ENCODE measurements at places on chromosomes 2 and 18.

- no peak for DNase-seq
These were observed 33.2 kb downstream of the PTPN4 start for GRCh38 chr2:119792907-119793312.

GRCh38 chr2:175101514-175101913 lies 66.5 kb downstream of the ATF2 start:
- no peak for DNase-seq

DNA sequence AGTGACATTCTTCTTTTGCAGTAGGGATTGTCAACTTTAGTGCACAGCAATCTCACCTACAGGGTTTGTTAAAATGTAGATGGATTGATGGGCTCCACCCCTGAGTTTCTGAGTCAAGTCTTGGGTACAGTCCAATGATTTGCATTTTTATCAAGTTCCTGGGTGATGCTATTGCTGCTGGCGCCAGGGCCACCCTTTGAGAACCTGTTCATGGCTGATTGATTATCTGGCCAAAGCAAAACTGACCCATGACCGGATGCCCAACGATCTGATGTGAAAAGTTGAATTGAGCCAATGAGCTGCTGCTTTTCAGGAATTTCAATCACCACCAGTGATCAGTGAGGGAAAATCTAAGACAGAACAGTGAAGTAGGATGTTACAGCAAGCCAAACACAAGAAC lies 675.3 kb downstream of the TMEM182 start:
- no peak for DNase-seq

GRCh38 chr2:33488715-33489540 lies 12.5 kb downstream of the RASGRP3 start:
- no peak for DNase-seq

GRCh38 chr2:2827761-2828221 lies 496.7 kb upstream of the MYT1L start:
- DNase-seq: no peak

- no peak for DNase-seq
These were observed 13.9 kb upstream of the DNPEP start for GRCh38 chr2:219401606-219402005.

DNA sequence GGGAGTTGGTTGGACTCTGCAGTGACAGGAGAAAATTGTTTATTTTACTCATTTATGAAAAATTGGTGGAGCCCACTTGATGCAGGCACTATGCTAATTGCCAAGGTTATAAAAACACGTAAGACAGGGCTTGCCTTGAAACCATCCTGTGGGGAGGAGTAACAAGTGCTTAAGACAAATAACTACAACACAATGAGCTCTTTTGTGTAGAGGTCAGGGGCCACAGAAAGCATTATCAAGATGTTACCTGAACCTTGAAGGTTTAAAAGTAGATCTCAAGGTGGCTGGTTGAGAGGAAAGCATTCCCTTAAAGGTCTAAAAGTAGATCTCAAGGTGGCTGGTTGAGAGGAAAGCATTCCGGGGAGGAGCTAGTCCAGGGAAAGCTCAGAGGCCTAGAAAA lies 381.8 kb upstream of the POU3F3 start:
- DNase-seq: no peak

GRCh38 chr18:2894131-2894840 lies 47.5 kb downstream of the EMILIN2 start:
- DNase-seq: no peak

GRCh38 chr18:75660932-75661331 lies 233.4 kb upstream of the SMIM21 start:
- no peak for DNase-seq

DNA sequence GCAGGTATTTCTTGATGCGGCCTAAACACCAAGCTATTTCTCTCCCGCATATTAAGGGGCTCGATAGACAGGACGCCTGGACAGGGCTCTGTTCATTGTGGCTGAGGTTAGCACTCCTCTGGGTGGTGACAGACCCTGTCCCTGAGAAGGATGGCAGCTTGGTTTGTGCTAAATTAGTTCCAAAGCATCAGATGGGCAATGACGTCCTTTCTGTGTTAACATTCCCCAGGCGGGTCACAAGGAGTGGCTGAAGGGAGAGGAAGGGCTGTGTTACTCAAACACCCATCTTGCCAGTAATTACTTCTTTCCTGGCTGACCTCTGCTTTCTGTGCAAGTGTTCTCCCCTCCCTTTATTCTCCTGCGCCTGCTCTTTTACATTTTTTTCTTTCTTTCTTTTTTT lies 75.0 kb downstream of the TMEM247 start:
- no peak for DNase-seq

DNA sequence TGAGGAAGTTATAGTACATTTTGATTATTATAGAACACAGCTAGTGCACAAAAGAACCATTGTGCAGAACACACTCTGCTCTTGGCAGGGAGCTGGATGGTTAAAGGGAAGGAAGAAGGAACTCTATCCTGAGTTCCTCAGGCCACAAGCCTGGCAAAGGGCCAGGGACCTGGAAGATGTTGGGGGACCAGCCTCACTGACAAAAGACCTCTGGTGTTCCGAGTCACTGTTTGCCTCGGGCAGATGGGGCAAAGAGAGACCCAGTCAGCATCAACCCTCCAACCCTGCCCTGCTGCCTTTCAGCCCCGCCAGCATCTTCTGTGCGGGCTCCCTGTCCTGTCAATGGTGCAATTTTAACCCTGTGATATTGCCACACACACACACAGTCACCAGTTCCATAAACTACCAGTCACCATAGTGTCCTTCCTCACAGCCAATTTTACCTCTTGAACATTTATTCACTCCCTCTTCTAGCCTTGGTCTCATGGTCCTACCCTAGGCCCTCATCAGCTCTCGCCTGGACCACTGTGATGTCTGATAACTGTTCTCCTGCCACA lies 21.9 kb downstream of the NEMP2 start:
- DNase-seq: no peak

DNA sequence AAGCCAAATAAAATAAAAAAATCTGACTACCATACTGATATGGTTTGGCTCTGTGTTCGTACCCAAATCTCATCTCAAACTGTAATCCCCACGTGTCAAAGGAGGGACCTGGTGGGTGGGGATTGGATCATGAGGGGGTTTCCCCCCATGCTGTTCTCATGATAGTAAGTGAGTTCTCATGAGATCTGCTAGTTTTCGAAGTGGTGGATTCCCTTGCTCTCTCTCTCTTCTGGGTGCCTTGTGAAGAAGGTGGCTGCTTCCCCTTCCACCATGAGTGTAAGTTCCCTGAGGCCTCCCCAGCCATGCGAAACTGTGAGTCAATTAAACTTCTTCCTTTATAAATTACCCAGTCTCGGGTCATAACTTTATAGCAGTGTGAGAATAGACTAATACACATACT lies 123.8 kb upstream of the WDSUB1 start:
- no peak for DNase-seq

GRCh38 chr2:46769809-46770208 lies 145.8 kb downstream of the MCFD2 start:
- no peak for DNase-seq

GRCh38 chr2:133884739-133885381 lies 316.6 kb upstream of the NCKAP5 start:
- DNase-seq: no peak

DNA sequence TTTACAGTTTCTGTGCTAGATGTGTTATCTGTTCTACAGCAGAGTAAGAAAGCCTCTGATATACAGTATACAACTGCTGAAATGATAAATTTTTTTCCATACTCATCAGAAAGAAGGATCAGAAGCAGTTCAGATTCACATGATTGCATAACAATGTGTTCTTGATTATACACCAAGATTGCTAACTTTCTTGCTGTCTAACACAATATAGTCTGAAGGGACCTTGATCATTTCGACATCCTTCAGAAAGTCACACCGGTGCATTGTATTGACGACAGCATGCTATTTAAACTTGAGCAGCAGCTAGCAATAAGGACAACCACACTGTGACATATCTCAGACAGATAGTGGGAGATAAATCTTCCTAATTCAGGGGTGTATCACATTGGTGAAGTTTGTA lies 127.2 kb downstream of the PDE1A start:
- DNase-seq: no peak

DNA sequence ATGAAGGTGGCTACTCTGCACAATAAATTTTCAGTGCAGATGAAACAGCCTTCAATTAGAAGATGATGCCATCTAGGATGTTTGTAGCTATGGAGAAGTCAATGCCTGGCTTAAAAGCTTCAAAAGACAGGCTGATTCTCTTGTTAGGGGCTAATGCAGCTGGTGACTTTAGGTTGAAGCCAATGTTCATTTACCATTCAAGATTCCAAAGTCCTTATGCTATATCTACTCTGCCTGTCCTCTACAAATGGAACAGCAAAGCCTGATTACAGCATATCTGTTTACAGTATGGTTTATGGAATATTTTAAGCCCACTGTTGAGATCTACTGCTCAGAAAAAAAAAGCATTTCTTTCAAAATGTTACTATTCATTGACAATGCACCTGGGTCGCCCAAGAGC lies 15.8 kb downstream of the TGFA start:
- no peak for DNase-seq

GRCh38 chr2:51484605-51485004 lies 452.7 kb upstream of the NRXN1 start:
- DNase-seq: no peak

GRCh38 chr18:39487932-39488331 lies 1922.3 kb upstream of the CELF4 start:
- no peak for DNase-seq

DNA sequence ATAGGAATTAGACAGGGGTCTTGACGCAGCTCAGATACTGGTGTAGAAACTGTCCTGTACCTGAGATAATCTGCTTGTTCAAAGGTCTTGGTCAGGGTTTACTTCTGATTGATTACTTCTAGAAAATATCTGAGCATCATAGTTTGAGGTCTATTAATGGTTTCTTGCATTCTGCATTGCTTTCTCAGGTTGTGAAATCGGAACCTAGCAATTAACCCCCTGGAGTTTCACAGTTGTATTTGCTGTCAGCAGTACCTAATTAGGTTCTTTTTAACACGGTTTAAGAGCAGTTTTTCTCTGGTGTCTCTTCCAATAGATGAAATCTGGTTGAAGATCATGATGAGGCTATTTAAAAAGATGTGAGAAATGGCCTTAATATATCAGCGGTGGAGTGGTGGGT lies 428.6 kb upstream of the SYT4 start:
- DNase-seq: no peak

- DNase-seq: no peak
These were observed 643.1 kb downstream of the CNTNAP5 start for GRCh38 chr2:124668161-124668560.

DNA sequence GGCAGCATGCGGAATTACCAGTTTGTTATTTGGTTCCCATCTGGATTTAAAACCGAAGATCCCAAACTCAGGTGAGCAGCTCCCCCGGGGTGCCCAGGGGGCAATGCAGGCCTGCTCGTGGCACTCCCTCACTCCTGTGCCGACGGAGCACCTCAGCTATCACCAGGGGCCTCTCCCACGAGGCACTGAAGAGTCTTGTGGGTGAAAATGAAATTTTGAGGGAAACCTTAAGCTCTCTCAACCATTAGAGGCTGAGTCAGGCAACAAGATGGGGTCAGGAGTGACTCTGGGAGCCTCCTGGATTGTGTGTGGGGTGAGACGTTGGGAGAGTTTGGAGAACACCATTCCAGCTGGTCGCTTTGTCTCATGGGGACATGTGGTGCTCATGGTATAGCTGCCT lies 189.0 kb downstream of the PRKCE start:
- DNase-seq: no peak

GRCh38 chr2:100272841-100273329 lies 49.4 kb downstream of the LONRF2 start:
- no peak for DNase-seq

DNA sequence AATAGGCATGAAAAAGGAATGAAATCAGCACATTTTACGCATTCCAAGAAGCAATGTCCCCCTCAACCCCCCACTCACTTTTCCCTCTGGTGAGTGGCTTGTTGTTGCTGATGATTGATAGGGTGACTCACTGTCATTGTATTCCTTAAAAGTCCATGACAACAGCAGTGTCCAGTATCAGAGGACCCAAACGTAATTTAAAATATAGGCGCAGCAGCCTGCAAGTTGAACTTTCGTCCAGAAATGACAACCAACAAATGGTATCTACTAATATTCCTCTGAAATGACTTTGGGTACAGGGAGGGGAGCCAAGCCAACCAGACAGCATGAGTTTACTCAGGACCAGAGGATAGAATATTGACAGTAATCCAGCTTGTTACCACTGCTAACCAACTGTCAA lies 182.9 kb upstream of the SIX3 start:
- no peak for DNase-seq

- DNase-seq: no peak
These were observed 31.4 kb upstream of the ZNG1B start for GRCh38 chr2:113406114-113406513.

GRCh38 chr2:191611614-191612013 lies 66.3 kb upstream of the NABP1 start:
- DNase-seq: no peak

DNA sequence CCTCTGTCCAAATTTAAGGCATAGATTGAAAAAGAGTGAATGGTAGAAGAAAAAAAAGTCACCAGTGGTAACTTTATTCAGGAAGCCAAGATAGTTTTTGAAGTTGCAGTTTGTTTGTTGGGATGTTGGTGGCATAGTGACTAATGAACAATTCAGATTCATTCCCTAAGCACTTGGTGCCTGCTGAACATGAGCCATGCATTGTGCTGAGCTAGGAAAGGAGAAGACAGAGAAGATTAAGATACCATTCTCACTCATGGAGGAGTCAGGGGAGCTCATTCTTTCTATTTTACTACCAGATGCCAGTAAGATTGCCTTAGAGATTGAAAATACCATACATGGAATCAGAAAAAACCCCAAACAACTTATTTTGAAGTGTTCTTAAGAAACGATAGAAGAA lies 25.1 kb downstream of the MEIS1 start:
- DNase-seq: no peak

DNA sequence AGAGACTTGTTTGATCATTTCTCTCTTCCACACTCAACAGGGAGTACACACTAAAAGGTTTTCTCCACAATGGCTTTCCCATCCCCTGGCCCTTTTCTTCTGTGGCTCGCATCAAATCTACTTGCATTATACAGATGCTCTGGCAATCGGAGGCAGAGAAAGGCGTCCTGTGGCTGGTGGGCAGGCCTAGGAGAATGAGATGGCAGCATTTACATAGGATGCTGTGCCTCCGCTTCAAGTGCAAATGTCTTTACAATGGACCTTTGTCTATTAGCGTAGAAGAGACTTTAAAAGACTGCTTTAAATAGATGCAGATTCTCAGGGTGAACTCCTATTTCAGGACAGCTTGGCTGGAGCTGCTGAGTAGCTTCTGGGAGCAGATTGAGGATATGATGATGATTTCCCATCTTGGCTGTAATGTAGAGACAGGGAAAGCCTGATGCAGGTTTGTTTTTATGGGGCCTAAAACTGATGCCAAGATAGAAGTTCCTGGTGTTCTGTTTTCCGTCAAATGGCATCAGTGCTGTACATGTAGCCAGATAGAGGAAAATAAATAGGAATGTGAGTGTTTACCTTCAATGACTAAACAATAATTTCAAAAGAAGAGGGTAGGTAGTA lies 423.4 kb downstream of the RND3 start:
- no peak for DNase-seq

DNA sequence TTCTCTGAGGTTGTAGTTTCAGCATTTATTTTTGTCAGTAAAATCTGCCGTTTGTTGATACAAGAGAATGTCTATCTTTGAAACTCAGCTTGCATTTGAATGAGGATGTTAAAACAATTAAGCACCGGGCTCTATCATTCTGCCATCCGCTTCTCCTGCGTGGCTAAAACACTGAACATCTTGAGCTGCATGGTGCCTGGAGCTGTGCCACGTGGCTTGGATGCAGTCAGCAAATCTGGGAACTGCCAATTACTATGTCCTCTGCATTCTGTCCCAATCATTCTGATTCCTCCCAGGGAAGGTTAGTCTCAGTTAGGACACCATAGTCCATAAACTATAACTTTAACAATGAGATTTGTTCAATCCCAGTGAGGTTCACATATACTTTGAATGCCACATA lies 598.4 kb downstream of the FBXO15 start:
- DNase-seq: no peak

- DNase-seq: no peak
These were observed 20.3 kb downstream of the POU3F3 start for GRCh38 chr2:104874230-104874629.

All from T-helper 2 cell treated with Interferon-gamma antibody and Interleukin-4, amounts not matched to agents 5 μg/mL and 100 μg/mL, for 36 hours (primary cell).